ENCODE measurements at places on chromosomes 11 and 22. TPM values are rescaled to one million over a fixed set of nuclear protein-coding genes. Genes with fewer than 3 reads are reported as not detected.

NXPE4 gene
- total RNA-seq, result not detected

GRM5 gene
- total RNA-seq, result 0.43 TPM

DNA sequence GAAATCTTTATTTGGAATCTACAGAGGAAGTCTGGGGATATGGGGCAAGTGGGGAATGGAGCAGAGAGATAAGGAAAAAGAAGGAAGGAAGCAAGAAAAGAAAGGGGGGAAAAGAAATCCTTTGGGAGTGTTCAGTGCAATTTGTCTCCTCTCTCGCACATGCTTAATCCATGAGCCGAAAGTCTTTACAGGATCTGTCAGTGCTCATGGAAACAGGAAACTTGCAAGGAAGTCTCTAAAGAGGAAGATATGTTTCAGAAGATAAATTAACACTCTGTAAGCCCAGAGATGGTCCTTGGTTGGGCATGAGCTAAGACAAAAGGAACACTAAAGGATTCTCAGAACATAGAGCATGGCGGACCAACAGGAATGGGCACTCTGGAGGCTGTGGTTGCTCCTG, 47.9 kb upstream of the FLI1 start:
- no peak overlapping the region for H3K4me3 ChIP-seq
- H3K36me3 ChIP-seq, result no peaks in the 10 kb centered on the region
- no peak for DNase-seq
- H3K4me1 ChIP-seq, result no peaks in the 10 kb centered on the region
- no peaks in the 10 kb centered on the region for H3K27me3 ChIP-seq

- H3K36me3 ChIP-seq, result no peaks in the 10 kb centered on the region
- no peak overlapping the region for H3K4me3 ChIP-seq
- H3K4me1 ChIP-seq, result no peaks in the 10 kb centered on the region
- H3K27me3 ChIP-seq, result no peaks in the 10 kb centered on the region
- DNase-seq, result no peak
- H3K27ac ChIP-seq, result no peak overlapping the region
These were observed 13.7 kb downstream of the BIRC2 start for GRCh38 chr11:102360681-102361080.

GRCh38 chr11:44608991-44609782, 43.7 kb downstream of the CD82 start:
- no peak overlapping the region for H3K4me3 ChIP-seq
- H3K36me3 ChIP-seq, result no peaks in the 10 kb centered on the region

- peak; percentile 72 for DNase-seq
- peaks cover 51% of the 10 kb centered on the region for H3K27me3 ChIP-seq
- peaks cover 17% of the 10 kb centered on the region for H3K4me1 ChIP-seq
- no peaks in the 10 kb centered on the region for H3K36me3 ChIP-seq
These were observed 1.7 kb downstream of the C11orf96 start for GRCh38 chr11:43943931-43944751.

- no peaks in the 10 kb centered on the region for H3K36me3 ChIP-seq
- 0 out of 2 replicates have a peak, but pooled peaks cover 3% of the 10 kb centered on the region for H3K4me1 ChIP-seq
- no peaks in the 10 kb centered on the region for H3K27me3 ChIP-seq
- H3K27ac ChIP-seq, result no peak overlapping the region
- no peak overlapping the region for H3K4me3 ChIP-seq
- DNase-seq, result no peak
These were observed 246.2 kb downstream of the GRM5 start for GRCh38 chr11:88819616-88820015.

DNA sequence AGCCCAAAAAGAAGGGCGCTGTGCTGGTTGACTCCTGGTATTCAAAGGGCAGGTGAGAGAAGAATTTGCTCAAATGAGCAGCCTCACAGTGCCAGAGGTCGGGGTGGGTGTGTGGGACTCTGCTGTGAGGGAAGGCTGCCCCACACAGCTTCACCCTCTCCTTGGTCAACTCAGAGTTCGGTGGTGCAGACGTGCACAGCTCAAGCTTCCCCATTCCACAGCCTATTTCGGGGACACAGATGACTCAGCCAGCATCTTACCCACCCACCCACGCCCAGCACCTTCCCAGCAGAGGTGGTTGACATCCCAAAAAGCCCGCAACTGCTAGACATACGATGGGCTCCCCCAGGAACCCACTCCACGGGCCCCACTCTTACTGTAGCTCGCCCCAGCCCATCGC, 46.5 kb upstream of the CCND1 start:
- no peaks in the 10 kb centered on the region for H3K4me1 ChIP-seq
- no peak overlapping the region for H3K4me3 ChIP-seq
- DNase-seq, result no peak
- no peaks in the 10 kb centered on the region for H3K36me3 ChIP-seq
- H3K27ac ChIP-seq, result no peak overlapping the region

All from H1 (cell line).